NCI-H2081 treated with DMSO at 0.1 percent for 48 hours (cell line): ENCODE measurements at places on chromosomes 3 and 15.

DNA sequence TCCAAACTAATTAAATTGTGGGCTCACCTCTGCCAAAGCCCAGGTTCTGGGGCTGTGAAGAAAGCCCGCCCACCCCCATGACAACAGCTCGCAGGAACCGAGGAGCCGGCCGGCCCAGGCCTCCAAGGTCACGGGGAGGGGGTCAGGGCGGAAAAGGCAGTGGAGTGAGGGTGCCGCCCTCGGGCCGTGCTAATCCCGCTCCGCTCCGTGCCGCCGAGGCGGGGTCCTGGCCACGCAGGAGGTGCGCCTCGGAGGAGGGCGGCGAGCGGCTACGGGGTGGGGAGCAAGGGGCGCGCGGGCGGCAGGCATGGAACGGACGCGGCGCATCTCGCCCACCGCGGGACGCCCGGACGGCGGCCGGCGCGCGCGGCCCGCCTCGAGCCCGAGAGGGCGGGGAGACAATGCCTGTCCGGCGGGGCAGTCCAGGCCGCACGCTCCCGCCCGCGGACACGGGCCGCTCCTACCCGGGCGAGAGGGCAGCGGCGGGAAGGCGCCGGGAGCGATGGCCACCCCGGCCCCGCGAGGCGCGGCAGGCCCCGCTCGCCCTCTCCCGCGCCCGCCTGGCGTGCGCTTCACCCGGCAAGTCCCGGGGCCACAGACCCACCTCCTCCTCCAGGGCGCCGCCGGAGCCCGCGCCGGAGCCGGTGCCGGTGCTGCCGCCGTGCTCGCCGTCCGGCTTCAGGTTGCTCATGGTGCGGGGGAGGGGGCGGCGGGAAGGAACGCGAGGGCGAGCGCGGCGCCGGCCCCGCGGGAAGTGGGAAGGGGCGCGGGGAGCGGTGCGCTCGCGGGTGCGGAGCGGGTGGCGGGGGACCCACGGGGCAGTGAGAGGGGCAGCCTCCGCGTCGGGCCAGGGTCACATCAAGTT lies 528 bp downstream of the RBPMS2 start:
- no peak for DNase-seq

GRCh38 chr3:134471521-134472193 lies 14.1 kb downstream of the ANAPC13 start:
- no peak for DNase-seq

DNA sequence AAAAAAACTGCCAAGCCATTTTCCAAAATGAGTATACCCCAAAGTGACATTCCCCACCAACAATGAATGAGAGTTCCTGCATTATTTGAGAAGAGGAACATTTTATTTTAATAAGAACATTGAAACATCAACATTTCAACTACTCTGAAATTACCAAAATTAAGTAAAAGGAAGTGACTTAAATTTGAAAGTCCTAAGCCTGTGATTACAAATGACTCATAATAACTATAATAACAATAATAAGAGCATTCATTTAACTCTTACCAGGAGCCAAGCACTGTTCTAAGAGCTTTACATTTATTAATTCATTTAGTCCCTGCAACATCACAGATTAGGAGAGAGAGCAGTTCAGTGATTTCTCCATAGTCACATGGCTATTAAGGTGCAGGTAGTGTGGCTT lies 32.4 kb downstream of the LRRC28 start:
- no peak for DNase-seq

DNA sequence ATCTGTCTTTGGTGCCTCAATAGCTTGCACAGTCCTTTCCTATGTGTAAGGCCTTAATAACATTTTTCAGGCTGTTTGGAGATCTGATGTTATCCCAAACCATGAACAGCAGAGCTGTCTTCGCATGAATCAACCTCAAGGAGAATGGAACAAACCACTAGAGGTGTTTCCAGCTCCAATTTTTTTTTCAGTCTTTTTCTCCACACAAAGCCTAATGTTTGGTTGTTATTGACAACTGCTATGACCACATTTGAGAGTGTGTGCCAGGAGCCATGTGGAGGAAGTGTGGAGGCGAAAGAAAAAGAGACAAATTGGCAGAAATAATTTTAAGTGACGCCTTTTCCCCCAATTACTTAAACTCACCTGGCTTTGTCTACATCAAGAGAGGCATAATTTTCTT lies 38.7 kb downstream of the RTP4 start:
- no peak for DNase-seq

DNA sequence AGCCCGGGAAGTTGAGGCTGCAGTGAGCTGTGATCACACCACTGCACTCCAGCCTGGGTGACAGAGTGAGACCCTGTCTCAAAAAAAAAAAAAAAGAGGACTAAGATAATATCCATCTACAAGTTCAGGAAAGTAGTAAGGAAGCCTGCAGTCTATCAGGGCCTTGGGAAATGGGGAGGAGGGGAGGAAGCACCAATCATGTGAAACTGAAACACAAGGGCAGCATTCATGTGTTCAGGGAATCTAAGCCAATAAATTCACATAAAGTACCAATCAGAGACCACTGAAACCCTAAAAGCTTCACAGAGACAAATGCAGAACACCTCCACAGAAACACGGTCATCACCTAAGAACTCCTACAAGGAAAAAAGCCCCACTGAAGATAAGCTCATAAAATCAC lies 22.9 kb upstream of the HHATL start:
- DNase-seq = no peak

GRCh38 chr3:4690277-4690676 lies 197.1 kb downstream of the ITPR1 start:
- DNase-seq = no peak

DNA sequence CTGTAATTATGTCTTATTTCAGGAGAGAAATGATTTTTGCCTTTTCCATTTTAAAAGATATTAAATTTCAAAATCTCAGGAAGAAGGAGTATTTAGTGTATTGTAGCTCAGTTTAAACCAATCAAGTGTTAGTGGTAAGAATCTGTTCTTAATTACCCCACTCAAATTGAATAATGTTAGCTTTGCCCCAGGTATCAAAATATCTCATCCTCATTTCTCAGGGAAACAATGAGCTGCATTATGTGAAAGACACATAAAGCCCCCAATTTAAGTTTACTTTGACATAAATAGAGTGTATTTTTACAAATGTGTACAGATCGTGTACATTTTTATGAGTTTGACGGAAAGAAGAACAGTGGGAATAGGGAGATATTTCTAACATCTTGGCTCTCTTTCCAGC lies 317.4 kb upstream of the RARB start:
- DNase-seq = no peak

- peak; percentile 43 for DNase-seq
Observed at GRCh38 chr15:90934256-90934948, 683 bp upstream of the UNC45A start.

DNA sequence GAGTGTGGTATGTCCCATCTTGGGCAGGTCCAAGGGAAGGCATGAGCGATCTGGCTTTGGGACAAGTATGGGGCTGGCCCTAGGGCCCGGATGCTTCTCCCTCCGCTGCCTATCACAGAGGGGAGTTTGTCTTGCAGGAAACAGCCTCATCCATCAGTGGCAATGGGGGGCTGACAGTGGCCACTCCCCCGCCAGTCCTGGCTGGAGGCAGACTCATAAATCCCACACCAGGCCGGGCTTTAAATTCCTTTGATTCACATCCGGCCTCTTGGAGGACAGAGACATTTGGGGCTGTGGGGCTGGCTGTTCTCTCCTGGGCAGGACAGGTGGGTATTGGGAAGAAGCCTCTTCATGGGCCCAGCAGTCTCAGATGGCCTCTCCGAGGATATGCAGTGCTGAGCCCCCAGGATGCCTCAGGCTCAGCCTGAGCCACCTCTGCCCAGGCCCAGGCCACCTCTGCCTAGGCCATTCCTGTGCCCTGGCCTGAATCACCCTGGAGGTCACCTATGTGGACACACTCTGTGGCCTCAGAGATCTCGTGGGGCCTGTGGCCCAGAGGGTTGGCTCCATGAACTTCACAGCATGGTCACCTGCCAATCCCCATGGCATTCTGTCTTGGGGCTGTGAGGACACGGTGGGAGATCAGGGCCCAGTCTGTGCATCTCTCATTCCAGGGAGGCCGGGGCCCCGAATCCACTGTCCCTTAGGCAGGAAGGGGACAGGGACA lies 84.2 kb upstream of the GOLGA6L4 start:
- no peak for DNase-seq

- DNase-seq = no peak
Observed at GRCh38 chr3:168124291-168124690, 28.6 kb upstream of the GOLIM4 start.

- no peak for DNase-seq
Observed at GRCh38 chr15:34336991-34337556, 507 bp downstream of the SLC12A6 start.

DNA sequence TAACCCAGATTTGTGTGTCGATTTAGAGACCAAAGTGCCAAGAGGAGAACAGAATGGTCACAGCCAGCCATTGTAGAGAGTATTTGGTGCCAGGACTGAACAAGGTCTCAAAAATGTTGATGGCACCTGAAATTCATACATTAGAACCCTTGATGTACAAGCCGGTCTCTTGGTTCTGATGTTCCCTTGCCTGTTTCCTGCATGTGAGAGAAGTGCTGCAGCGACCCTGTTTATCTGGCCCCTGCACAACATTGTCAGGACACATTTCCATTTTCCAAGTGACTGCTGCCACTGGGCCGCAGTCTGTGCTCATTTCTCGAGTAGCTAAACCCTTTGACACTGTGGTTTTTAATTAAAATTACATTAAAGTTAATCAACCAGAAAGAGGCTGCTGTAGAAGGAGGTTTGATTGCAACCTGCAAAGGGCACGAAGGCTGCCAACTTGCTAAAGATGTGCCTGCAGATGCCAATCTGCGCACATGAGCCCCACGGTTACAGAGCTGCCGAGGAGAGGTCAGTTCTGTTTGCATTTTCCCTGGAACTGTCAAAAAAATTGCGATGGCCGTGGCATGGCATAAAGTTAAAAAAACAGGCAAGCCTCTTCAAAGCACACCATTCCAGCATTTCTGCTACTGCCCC lies 136.4 kb upstream of the CMC1 start:
- no peak for DNase-seq

- no peak for DNase-seq
Observed at GRCh38 chr3:19272296-19272695, 124.0 kb downstream of the KCNH8 start.

- DNase-seq = no peak
Observed at GRCh38 chr3:196969134-196969659, 564 bp upstream of the PIGZ start.

DNA sequence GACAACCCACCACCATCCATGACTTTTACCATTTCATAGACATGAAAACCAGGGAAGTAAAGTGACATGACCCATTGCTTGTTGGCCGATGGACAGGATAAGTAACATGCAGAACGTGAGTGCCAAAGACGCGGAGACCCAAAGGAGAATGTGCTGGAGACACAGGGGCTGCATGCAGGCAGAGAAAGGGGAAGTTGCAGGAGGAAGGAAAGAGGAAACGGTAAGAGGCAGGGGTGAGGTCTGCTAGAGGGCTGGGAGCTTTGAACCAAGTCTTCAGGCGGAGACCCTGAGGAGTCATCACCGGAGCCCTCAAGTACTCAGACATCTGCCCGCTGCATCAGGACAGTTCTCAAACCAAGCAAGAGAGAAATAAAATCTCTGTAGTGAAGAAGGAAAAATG lies 34.9 kb downstream of the MAGEF1 start:
- DNase-seq = no peak

GRCh38 chr3:188854772-188855149 lies 317.0 kb upstream of the TPRG1 start:
- DNase-seq = no peak

DNA sequence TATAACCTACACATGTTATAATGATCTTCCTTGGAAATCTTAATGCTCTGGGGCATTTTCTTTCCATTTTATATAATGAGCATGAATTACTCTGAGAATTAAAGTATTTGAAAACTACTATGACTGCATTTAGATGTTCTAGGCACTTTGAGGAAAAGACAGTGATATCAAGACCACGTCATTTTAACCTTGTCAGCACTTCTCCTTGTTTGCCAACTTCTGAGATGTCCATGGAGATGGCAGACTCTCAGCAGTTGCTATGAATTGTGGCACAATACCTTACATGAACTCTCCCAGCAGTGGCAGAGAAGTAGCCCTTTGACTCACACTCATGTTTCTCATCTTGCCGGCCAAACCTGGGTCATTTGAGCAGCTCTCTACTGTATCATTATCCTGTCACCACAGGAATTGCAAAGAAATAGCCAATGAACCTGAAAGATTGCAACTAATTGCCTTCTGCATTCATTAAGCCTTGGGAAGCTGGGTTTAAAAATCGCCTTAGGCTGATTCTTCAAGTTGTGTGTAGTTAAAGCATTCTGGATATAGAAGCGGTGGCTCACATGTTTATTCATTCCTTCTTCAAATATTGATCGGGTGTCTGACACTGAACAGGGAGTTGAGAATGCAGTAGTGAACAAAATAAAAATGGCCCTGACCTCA lies 272.2 kb upstream of the CFAP20DC start:
- DNase-seq = no peak

DNA sequence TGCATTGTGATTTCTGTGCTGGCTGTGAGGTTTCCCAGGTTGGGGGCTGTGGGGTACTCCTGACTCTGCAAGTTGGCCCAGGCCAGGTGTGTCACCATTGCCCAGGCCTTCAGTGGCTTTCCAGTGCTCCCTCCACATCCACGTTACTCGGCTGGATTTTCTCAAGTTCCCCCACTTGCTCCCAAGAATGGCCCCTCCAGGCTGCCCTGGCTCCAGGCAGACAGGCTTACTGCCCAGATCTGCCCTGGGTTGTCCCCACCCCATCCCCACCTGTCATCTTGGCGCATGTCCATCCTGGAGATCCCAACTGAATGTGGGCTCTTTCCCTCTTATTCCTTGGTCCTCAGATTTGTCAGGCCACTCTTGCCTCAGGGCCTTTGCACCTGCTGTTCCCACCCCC lies 3.6 kb downstream of the APBA2 start:
- no peak for DNase-seq

DNA sequence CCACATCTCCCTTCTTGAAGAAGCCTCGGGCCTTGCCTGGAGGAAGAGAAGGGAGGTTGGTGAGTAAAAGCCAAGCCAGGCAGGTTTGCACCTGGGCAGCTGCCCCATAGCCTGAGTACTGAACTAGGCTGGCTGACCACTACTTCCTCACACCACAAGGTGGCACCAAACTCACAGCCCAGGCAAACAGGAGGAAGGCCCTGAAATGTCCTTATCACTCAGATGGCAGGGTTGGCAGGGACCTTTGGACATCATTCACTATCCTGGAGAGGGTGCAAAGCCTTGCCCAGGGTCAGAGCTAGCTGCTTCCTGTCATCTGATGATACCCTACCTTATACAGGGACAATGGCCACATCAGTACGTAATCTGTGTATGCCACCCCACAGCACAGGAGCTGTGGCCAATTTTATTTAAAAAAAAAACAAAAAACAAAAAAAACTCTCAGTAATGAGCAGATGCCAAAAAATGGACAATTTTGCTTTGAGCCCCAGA lies 2.2 kb upstream of the GRAMD2A start:
- DNase-seq = peak; percentile 13

DNA sequence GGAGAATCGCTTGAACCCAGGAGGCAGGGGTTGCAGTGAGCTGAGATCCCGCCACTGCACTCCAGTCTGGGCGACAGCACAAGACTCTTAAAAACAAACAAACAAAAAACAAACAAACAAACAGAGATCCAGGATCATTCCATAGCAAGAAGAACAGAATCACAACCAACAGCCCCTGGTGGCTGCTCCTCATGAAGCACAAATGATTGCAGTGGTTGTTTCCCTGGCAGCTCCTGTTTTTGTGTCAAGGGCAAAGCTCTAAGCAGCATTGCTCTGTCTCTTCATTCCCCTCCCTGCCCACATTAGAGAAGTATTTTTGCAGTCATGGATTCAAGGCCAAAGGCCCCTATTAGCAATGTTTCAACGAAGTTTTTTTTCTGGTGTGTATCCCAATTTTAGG lies 25.8 kb upstream of the BLM start:
- DNase-seq = no peak

GRCh38 chr15:52527911-52528563 lies 643 bp downstream of the MYO5A start:
- DNase-seq = no peak
